NCI-H524 (cell line): ENCODE measurements at places on chromosomes 5 and 9.
A peak's percentile ranks its signal among the peaks of the same experiment; 100 is the strongest.

DNA sequence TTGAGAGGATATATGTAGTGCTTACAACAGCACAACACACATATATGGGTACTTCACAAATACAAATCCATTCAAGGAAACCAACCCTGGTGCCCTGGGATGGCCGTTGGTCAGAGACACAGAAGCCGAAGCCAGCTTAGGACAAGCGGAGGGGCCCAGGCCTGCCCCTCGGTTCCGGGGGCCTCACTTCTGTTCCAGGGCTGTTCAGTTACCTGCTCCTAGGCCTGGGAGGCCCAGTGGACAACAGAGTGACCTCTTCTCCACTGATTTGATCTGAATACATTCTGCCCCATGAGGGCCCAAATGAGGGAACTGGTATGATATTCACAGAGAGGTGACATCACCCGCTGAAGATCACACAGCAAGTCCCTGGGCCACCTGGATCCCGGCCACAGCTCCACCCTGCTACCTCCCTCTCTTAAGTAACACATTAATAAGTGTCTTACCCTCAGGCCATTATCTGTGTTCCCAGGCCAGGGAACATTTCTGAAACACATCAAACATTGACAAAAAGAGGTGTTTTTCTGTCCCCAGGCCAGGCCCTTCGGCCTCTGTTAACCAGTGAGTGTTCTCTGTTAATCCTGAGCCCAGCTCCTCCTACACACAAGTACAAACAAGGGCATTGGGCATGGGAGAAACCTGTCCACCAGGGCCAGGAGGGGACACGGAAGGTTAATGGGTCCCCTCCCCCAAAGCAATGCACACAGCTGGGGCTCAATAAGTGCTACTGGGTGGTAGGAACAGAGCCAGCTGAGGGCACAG lies 4.5 kb upstream of the GRHPR start:
- DNase-seq = no peak

DNA sequence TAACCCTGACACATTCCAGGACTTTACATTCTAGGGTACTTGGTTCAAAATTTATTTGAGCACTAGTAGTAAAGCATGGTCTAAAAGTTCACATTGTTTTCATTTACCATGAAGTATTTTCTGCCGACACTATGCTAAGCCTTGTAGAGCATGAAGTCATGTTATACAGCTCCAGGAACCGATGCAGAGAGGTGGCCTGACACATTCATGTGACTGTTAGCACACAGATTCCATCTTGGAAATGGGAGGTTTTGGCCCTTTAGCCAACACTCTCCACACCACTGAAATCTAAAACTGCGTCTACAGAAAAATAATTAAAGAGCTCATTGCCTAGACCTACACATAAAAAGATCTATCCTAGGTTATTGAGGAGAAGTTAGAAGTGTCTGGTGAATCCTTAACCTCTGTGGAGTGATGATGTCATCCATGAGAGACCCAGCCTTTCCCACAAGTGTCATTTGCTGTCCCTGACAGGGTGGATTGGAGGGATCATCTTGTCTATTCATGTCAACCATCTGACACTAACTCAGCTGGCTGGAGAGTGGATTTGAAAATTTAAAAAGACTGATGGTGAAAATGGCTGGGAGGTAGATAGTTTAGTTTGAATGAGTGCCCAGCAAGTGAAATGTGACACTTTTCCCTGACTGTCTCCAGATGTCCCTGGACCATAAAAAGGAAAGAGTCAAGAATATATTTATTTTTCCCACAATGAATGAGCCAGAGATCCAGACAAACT lies 1.3 kb downstream of the RANBP3L start:
- DNase-seq = no peak

DNA sequence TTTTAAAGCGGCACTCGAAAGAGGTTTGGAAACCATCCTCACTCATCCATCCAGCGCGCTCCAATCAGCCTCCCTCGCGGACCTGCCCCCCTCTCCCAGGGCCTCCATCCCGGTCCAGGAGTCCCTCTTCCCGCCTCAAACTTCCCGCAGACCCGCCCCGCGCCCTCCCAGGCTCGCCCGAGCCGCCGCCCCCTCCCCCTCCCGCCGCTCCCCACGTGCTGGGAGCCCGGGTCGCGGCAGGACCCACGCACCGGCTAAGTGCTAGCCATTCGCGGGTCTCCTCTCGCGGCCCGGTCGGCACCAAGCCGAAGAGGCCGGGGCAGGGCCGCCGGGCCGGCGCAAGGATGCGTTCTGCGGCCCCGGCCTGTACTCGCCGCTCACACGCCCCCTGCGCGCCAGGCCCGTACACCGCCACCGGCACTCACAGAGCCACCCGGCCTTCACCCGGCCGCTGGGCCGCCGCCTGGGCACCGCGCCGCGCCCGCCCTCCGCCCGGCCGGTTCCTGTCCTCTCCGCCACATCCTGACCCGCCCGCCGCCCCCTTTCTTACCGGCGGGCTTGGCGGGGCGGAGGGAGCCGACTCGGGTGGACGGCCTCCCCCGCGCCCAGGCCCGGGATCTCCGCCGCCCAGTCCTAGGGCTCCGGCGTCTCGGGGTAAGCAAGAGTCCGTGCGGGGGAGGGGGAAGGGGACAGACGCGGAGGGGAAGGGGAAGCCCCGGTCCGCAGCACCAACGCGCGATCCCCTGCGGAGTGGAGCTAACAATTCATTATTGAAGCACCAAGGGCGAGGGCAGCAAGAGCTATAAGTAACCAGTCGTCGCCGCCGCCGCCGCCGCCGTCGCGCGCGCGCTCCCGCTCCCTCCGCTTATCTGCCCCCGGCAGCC lies 576 bp downstream of the CHD1 start:
- DNase-seq = peak; percentile 47

DNA sequence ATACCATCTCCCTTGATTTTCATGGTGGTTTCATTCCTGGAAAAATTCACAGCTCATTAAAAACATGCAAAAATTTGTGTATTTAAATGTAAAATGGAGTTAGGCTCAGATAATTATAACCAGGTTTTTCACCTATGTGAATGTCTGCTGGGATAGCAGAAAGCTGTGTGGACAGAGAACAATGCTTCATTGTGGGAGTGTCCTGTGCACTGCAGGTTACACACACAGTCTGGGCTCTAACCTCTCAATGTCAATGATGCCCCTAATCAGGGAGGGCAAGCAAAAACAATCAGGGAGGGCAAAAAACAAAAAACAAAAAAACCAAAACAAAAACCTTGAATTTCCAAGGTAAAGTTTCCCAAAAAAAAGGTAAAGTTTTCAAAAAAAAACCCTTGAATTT lies 158.9 kb upstream of the KLF9 start:
- DNase-seq = no peak
